Stimulated activated naive CD8-positive, alpha-beta T cell treated with anti-CD3 and anti-CD28 coated beads, Interleukin-15, amount 100 ng/mL, for 72 hours (primary cell): ENCODE measurements at places on chromosomes 3 and 15.

GRCh38 chr3:53550005-53550620, 55.7 kb downstream of the CACNA1D start:
- DNase-seq: no peak

- no peak for DNase-seq
Observed at GRCh38 chr3:85800676-85801075, 841.9 kb downstream of the CADM2 start.

DNA sequence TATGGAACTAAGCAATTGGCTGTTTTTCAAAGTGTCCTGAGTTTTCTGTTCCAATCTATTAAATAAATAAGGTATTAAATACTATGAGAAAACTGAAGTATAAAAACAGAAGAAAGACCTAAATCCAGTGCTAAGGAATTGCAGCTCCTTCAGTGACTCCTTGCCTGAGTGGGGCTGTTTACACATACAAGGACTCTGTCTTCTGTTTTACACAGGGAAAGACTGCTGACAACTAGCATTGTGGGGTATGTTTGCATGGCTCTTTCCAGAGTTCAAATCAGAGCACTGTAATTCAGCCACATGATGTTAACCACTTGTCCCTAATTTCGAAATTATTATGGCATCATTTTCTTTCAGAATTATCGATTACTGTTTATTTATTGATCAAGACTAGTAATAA, 31.3 kb upstream of the MEIS2 start:
- DNase-seq: no peak

GRCh38 chr3:188092648-188093047, 61.3 kb upstream of the LPP start:
- DNase-seq: no peak

GRCh38 chr15:85335193-85335942, 45.0 kb upstream of the AKAP13 start:
- no peak for DNase-seq

GRCh38 chr3:1848935-1849334, 249.7 kb upstream of the CNTN4 start:
- no peak for DNase-seq

DNA sequence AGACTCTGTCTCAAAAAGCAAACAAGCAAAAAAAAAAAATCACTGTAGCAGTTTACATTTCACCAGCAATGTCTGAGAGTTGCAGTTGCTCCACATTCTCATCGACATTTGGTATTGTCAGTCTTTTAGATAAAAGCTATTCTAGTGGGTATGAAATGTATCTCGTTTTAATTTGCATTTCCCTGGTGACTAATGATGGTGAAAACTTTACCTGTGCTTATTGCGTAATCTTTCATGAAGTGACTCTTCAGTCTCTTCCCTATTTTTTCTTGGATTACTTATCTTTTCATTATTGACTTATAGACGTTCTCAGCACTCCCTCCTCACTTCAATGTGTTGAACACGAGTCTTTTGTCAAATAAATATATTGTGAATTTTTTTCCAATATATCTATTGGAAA, 37.2 kb upstream of the CLSTN2 start:
- DNase-seq: no peak
